ENCODE measurements at places on chromosomes 7 and 10. TPM values are rescaled to one million over a fixed set of nuclear protein-coding genes. Genes with fewer than 3 reads are reported as not detected.

IFIT1 gene
- total RNA-seq = 4.4 TPM

DNA sequence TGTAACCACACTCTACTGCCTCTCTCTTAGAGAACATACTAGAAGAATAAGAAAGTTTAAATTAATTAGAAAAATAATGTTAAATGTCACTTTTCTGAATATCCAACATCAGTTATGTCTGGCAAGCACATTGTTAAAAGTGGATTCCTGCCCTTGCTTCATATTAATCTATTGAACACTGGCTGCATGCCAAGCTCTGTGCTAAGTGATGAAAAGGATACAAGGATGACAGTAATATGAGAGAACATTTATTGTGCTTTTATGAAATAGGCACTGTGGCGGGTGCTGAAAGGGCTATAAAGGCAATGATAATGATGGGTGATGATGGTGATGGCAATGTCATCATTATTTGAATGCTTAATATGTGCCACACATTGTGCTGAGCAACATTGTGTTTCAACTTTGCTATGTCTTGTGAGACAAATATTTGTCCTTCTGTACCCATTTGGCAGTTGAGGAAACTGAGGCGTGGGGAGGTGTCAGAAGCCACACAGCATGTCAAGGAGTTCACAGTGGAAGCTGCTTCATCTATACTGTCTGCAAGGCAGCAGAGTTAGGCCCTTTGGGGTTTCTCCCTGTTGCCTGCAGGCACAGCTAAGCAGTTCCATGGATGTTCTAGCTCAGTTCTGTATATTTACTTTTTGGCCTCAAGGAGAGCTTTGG lies 64.2 kb upstream of the RAPGEF5 start:
- DNase-seq = no peak
- H3K4me1 ChIP-seq = peaks cover 15% of the 10 kb centered on the region
- H3K36me3 ChIP-seq = no peaks in the 10 kb centered on the region
- no peak overlapping the region for H3K4me3 ChIP-seq
- no peak overlapping the region for H3K27ac ChIP-seq

DNA sequence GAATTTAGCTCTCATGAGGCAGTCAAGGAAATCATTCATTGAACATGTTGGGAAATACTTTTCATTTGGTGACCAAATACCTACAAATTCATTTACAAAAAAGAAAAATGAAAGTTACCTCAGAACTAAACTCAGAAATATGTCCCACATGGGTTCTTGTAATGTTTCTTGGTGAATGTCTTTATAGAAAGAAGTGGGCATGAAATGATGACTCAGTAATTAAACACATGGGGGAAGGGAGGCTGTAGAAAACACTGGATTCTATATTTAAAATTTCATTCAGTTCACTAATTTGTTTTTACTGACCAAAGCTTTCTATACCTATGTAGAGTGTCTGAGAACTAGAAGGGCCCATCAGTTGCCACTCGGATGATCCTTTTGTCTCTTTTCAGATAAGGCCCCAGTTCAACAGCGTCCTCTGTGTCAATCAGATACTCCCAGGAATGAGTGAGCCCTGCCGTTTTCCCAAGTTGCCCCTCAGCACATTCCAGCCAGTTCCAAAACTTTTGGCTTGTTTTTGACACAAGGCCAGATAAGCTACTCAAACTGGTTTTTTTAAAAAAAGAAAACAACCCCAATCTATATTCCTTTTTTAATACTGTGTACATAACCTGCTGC lies 49.3 kb upstream of the AGBL3 start:
- peaks cover 79% of the 10 kb centered on the region for H3K36me3 ChIP-seq
- peak overlapping the region; percentile 100 for H3K27ac ChIP-seq
- peaks cover 98% of the 10 kb centered on the region for H3K4me1 ChIP-seq
- no peaks in the 10 kb centered on the region for H3K27me3 ChIP-seq
- no peak overlapping the region for H3K4me3 ChIP-seq
- DNase-seq = no peak

OPALIN gene
- not detected for total RNA-seq

LRRC18 gene
- total RNA-seq = not detected

DNA sequence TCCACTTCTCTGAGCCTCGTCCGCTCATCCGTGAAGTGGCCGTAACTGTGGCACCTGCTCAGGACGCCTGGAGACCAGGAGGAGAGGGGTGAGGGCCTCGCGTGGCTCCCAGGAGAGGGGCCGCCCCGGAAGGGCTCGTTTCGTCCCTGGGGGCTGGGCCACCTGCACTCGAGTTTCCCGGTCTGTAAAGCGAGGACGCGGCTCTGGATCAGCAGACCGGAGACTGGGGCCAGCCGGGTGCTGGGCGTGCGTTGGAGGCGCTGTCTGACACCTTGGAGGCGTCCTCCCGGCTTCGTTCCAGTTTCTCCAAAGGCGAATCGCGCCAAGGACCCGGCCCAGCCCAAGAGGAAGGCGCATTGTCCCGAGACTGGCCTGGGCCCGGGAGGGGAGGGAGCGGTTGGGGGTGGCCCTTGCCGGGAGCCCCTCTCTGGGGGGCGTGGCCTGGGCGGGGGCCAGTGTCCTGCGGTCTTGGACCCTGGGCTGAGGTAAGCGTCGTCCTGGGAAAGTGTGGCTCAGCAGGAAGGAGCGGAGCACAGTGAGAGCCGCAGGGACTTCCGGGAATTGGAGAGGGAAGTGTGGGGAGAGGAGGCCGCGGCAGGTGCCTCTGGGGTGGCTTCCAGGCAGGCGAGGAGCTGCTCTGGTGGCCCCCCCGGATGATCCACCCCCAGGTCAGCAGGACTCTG lies 89.6 kb downstream of the FOXL3 start:
- no peaks in the 10 kb centered on the region for H3K4me1 ChIP-seq
- H3K36me3 ChIP-seq = peaks cover 8% of the 10 kb centered on the region
- H3K4me3 ChIP-seq = peak overlapping the region; percentile 35
- H3K27ac ChIP-seq = no peak overlapping the region
- peaks cover 32% of the 10 kb centered on the region for H3K27me3 ChIP-seq

DNA sequence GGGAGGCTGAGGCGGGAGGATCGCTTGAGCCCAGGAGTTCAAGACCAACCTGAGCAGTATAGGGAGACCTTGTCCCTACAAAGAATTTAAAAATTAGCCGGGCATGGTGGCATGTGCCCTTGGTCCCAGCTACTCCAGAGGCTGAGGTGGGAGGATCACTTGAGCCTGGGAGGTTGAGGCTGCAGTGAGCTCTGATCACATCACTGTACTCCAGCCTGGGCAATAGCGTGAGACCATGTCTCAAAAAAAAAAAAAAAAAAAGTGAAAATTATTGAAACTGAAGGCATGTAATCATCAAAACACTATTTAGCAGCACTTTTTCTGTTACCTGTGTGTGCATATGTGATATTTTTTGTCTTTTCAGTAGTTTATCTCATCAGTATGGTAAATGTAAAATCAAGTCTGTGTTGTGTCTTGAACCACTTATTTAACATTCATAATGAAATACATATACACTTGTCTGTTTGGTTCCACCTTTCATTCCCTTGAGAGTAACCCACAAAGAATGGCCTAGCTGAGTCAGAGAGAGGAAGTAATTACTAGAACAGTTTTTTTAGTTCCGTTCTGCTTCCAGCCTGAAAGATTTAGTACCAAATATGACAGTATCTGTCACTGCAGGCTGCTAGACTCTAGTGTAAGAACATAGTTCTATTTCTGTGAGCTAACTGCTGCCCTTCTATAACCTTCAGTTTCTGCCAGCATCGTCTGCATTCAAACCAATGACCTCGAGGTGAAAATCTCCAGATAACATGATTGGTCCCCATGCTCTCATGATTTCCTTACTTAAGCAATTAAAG lies 68.6 kb downstream of the MMRN2 start:
- no peak overlapping the region for H3K4me3 ChIP-seq
- no peak for DNase-seq
- H3K36me3 ChIP-seq = peaks cover 9% of the 10 kb centered on the region
- H3K27me3 ChIP-seq = no peaks in the 10 kb centered on the region

DNA sequence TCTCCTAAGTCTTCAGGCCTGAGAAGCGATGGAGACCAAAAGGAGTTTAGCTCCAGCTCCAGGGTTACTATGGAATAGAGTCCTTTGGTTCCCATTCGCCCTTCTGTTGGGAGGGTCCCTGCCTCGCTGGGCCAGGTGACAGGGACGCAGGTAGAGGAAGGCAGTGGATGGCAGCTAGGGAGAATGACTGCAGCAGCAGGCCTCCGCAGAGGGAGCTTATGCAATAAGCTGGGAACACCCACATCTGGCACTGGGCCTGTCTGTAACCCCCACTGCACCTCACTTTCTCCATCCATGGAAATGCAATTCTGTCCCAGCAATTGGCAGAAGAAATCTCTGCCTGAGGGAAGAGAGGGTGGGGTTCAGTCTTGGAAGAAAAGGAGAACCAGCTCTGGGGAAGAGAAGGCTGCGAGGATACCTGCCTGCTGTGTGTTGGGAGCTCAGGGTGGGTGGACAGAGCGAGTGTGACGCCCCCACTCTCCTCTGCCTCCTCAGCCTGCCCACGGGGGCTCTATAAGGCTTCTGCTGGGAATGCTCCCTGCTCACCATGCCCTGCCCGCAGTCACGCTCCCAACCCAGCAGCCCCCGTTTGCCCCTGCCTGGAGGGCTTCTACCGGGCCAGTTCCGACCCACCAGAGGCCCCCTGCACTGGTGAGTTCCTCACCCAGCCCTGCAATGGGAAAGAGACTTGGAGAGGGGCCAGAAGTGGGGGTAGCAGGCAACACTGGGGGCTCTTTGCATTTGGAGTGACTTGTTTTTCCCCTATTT lies 10.3 kb downstream of the EPHB6 start:
- H3K27ac ChIP-seq = no peak overlapping the region
- no peaks in the 10 kb centered on the region for H3K36me3 ChIP-seq
- peaks cover 36% of the 10 kb centered on the region for H3K27me3 ChIP-seq
- no peak overlapping the region for H3K4me3 ChIP-seq

DNA sequence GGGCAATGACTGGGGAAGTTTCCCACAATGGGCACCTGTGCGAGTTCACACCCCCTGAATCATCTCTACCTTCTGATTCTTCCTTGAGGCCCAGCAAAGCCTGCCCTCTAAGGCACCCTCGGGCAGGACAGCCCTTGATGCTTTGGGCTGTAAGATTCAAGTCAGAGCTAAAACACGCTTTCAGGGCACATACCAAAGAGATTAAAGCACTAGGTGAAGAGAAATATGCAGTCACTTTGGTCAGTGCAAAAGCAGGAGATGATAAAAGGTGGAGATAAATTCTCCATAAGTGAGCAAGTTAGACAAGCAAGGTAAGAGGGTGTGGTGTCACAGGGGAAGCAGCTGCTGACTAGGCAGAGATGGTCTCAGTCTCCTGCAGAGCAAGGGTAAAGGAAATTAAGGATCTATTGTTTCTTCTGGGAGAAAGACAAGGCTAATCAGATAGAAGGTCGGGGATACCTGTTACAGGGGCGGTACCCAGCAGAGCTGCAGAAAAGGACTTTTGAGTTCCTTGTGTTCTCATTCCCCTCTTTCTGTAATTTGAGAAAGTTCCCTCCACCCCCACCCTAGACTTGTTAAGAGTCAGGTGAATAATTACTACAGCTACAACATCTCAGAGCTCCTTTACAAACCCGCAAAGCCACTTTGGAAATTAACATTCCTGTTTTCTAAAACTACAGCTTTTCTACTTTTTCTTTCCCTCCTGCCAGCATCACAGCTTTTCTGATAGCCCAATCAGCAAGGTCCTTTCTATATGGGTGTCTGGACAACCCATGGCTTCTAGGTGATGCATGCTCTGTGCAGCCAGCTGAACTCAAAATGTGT lies 26.4 kb downstream of the PDLIM1 start:
- DNase-seq = no peak
- no peaks in the 10 kb centered on the region for H3K27me3 ChIP-seq
- no peak overlapping the region for H3K27ac ChIP-seq

- peaks cover 8% of the 10 kb centered on the region for H3K36me3 ChIP-seq
- DNase-seq = no peak
- peaks cover 26% of the 10 kb centered on the region for H3K4me1 ChIP-seq
Measured at GRCh38 chr10:16809074-16809718, 8.0 kb downstream of the RSU1 start.

GRCh38 chr7:149466364-149466763 lies 5.5 kb upstream of the ZNF777 start:
- H3K27ac ChIP-seq = no peak overlapping the region
- H3K27me3 ChIP-seq = no peaks in the 10 kb centered on the region
- DNase-seq = no peak

GRCh38 chr10:82411416-82411815 lies 536.4 kb downstream of the NRG3 start:
- H3K27ac ChIP-seq = no peak overlapping the region
- no peaks in the 10 kb centered on the region for H3K4me1 ChIP-seq
- DNase-seq = no peak
- H3K36me3 ChIP-seq = no peaks in the 10 kb centered on the region
- H3K27me3 ChIP-seq = no peaks in the 10 kb centered on the region
- H3K4me3 ChIP-seq = no peak overlapping the region

SFTPA1 gene
- total RNA-seq = not detected

LRIT1 gene
- not detected for total RNA-seq

AOAH gene
- not detected for total RNA-seq

DNA sequence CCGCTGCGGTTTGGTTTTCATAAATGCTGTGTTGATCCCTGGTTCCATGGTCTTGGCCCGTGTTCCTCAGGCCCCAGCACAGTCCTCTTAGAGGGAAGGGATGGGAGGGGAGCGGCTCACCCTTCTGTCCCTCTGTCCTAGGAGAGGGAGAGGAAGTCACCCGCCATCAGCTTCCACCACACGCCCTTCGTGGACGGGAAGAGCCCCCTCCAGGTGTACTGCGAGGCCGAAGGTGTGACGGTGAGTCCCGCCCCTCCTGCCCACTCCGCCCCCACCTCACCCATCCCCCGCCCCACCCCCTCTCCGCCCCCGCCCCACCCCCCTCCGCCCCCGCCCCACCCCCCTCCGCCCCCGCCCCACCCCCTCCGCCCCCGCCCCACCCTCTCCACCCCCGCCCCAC lies 37.5 kb upstream of the DPYSL4 start:
- DNase-seq = peak; percentile 67
- peaks cover 3% of the 10 kb centered on the region for H3K27me3 ChIP-seq
- no peaks in the 10 kb centered on the region for H3K36me3 ChIP-seq

DNA sequence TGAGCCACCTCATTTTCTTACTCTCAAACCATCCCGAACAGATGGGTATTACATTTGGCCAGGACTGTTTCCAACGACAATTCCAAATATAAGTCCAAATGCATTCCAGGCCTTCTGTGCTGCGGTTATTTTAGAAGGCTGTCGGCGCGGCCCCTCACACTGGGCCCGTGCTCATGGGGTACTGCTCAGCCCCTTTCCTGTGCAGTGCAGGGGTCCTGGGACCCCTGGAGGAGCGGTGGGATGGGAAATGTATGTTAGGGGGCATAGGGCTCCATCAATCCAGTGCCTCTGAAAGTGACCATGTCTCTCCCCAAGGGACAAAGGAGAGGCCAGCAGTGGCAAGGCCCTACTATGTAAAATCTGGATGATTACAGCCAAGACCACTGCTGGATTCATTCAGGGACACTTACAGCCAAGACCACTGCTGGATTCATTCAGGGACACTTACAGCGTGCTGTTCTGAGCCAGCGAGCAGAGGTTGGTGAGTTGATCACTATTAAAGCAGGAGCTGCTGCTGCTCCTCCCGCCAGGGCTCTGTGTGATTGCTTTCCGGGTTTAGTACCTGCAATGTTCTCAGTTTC lies 66.3 kb downstream of the CHST15 start:
- peaks cover 16% of the 10 kb centered on the region for H3K36me3 ChIP-seq
- H3K27me3 ChIP-seq = no peaks in the 10 kb centered on the region
- DNase-seq = peak; percentile 36
- H3K4me1 ChIP-seq = peaks cover 4% of the 10 kb centered on the region
